Tongue (tissue), 3 donors: ENCODE measurements at places on chromosomes 7 and 10. TPM values are rescaled to one million over a fixed set of nuclear protein-coding genes. Genes with fewer than 3 reads are reported as not detected.

TRIM50 gene
- 0.31 TPM for total RNA-seq

DNA sequence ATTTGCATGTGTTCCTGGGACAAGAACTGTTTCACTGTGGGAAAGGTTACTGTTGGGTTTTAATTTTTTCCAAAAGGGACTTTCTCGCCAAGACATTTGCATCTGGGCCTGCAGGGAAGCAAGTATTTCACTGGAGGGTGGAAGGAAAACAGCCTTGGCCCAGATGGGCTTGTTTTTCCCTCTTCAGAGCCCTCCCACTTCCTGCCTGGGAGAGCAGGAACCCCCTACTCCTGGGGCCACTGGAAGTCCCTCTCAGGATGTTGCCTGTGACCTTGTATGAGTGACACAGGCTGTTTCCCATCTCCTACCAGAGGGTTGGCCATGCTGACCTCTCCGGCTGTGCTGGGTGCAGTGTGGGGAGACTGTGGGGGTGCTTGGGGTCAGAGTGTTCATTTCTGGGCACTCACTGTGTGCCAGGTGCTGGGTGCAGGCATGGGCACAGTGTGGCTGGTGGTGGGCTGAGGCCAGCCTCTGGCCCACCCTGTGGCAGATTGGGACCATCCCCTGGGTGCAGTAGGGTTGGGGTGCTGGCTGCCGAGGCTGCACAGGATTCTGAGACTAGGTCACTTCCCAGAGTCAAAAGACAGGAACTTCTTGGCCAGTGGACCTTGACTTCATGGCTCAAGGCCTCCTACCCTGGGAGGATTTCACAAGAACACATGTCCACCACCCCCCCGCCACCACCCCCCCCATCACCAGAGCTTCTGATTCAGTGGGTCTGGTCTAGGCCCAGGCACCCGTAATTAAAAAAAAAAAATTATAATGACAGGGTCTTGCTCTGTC lies 10.2 kb downstream of the TSPAN15 start:
- no peak for DNase-seq

DNA sequence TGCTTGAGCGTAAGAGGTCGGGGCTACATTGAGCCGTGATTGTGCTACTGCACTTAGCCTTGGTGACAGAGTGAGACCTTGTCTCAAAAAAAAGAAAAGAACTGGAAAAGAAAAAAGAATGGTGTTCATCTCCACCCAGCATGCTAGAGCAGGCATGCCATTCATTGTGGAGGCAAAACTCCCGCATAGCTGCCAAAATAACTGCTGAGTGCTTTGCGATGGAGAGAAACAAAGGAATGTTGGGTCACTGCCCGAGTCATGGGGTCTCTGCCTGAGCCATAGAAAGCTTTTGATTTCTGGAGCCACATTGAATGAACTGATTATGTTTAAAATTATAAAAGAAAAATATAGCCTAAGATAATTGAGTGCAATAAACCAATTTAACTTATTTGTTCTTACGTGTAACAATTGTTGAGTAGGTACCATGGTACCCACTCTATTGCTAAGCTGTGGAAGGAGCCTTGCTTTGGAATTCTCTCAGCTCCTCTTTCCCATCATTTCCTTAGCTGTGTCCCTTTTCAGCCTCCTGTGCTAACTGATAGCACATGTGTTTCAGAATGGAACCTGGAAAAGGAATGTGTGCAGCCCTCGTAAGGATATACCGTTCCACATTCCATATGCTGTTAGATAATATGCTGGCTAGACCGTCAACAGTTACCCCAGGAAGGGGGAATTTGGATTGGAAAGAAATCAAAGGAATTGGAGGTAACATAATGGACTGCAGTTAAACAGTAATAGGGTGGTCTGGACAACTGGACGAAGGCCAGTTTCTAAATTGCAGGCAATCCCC lies 99.0 kb downstream of the KIAA1217 start:
- peak; percentile 41 for DNase-seq

- DNase-seq: no peak
Observed at GRCh38 chr10:51436805-51437204, 262.6 kb downstream of the CSTF2T start.

GRCh38 chr10:110220398-110220797 lies 13.0 kb downstream of the MXI1 start:
- no peak for DNase-seq

DNA sequence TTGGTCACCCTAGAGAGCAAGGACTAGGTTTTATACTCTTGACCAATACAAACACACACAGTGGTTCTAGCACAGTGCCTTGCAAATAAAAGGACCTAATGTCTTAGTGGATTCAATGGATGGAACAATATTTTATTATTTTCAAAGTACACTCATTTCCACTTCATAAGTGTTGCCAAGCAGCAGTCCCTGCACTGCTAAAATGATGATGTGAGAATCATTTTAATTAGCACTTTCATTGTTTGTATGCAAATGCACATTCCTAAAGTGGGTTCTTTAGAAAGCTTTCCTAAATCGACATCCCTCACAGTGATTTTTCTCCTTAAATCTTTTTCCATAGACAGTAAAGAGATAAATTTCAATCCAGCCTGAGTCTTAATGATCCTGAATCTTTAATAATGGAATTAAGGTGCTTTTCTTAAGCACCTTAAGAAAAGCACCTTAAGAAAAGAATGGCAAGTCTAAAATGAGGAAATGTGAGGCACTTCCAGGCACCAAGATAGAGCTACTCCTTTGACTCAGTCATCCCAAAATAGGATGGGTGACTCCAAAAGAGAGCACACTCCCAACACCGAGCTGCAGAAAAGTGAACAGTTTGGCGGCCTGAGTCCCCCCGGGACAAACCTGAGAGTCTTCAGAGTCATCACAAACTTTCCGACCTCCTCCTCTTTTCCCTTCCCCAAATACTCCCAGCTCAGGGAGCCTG lies 84.5 kb downstream of the SORBS1 start:
- DNase-seq: no peak

DNA sequence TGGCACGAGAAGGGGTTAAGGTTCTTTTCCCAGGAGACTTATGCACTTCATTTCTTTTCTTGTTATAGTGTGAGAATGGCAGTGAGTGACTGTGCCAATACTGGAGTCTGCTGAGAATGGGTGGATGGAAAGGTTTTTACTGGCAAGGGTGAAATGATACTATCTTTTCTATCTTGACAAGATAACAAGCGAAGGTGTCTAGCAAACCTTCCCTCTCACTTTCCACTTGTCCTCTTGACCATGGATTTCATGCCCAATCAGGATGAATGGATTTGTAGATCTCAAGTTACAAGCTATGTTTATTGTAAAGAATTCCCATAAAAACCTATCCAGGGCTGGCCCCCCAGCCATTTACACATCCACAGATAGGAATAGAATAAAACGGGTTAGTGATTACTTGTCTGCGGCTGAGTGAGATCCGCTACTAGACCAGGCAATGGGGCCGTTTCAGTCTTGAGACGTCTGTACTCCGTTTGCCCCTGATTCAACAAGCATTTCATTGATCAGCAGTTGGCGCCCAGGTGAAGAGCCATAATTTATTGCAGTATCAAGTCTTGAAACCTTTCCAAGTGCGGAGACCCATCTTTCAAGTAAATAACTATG lies 152.6 kb downstream of the PRKCQ start:
- DNase-seq: no peak
